ENCODE measurements at places on chromosomes 12 and 14.

- DNase-seq: no peak
Measured at GRCh38 chr12:38954238-38954873, 49.0 kb upstream of the CPNE8 start.

- DNase-seq: no peak
Measured at GRCh38 chr14:71362920-71363584, 455.8 kb downstream of the PCNX1 start.

GRCh38 chr12:71840231-71840847 is 780 bp downstream of the TBC1D15 start:
- no peak for DNase-seq

DNA sequence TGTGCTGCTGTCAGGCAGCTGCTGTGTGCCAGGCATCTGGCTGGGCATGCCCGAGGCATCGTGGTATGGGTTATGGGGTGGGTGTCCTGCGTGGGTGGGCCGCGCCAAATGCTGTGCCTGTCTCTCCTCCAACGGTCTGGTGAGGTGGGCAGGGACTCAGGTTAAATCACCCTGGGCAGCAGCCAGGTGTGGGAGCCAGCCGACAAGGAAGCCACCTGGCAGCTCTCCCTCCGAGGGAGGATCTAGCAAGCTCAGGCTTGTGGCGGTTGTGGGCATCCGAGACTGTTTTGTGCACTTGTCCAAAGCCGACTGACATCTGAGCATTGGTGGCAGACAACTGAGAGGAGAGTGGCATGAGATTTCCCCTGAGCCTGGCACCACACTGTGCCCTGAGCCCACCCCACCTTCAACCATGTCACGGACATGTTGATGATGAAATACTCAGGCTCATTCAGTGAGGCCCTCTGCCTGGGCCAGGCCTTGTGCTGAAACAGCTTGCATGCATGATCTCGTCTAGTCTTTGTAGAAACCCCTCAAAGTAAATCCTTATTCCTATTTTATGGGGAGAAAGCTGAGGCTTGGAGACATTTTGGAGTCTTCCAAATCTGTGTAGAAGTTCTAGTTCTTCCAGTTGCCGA is 181.8 kb upstream of the MYL2 start:
- peak; percentile 27 for DNase-seq

DNA sequence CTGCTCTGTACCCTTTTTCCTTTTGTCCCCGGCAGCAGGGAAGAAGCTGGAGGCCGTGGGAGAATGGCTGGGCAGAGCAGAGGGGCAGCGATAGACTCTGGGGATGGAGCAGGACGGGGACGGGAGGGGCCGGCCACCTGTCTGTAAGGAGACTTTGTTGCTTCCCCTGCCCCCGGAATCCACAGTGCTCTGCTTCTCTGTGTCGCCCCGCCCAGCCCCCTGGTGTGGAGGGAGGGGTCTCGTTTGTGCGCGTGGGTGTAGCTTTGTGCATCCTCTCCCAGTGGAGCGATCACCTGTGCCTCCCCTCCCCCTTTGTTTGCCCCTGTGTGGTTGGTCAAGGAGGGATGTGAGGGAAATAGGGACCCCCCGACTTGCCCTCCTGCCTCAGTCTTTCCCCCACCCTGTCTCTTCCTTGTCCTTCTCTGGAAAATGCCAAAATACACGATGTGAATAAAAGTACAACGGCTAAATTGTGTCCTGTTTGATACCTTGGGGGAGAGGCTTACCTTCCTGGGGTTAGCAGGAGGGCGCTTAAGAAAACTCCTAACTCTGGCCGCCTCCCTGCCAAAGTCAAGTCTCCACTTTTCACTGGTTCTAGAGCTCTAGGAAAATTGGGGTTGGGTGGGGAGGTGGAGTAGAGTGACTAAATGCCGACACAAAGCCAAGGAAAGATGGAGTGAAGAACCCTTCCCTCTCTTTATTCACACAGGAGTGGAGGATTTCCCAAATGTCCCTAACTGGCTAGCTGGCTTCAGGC is 990 bp upstream of the TPI1 start:
- no peak for DNase-seq

GRCh38 chr14:26730929-26731618 is 133.2 kb upstream of the NOVA1 start:
- DNase-seq: no peak

DNA sequence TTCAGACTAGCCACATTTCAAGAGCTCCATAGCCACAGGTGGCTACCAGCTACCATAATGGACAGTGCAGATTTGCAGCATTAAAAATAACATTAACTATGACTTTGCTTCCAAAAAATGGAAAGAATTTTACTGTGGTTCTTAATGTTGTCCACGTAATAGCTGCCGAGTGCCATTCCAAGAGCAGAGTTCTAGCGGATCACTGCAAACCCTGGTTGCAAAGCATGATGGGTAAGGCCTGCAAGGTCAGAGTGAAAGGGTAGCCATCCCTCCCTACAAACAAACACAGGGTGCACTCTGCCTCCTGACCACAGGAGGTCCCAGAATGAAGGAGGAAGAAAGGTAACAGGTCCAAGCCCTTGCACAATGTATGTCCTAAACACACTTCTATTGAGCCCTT is 157.6 kb downstream of the DPF3 start:
- peak; percentile 30 for DNase-seq

- peak; percentile 29 for DNase-seq
Measured at GRCh38 chr12:16844875-16845274, 238.9 kb upstream of the LMO3 start.

DNA sequence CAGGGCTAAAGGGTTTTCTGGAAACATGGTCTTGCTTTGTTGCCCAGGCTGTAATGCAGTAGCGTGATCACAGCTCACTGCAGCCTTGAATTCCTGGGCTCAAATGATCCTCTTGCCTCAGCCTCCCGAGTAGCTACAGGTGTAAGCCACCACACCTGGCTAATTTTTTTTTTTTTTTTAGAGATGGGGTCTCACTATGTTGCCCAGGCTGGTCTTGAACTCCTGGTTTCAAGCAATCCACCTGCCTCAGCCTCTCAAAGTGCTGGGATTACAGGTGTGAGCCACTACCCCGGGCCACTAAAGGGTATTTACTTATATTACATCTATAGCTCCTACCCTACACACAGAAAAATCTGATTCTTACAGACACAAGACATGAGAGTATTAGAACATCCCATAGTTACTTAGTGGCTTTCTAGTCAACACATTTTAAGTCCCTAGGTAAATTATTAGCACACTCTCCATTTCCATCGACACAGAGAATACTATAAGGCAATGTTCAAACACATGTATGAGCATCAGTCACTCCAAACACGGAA is 6.2 kb upstream of the DCAF11 start:
- DNase-seq: no peak

GRCh38 chr12:129109174-129110001 is 256.1 kb downstream of the GLT1D1 start:
- no peak for DNase-seq

DNA sequence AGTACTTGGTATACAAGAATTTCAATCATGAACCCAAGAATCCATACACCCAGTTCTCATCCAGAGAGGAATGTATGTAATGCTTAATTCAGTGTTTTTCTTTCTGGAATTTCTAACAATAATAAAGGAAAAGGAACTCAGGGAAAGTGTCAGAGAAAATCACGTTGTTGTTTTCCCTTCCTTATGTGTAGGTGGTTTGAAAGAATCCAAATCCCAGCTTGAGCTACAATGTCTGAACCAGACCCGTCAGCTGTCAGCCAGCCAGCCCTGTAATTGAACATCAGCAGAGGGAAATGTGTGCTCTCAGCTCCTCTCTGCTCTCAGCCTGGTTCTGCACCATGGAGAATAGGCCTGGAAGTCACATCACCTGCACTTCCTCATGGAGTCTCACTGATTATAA is 126.5 kb downstream of the TMEM30B start:
- no peak for DNase-seq
